ENCODE measurements at places on chromosomes 4 and X.

- no peak for DNase-seq
Observed at GRCh38 chr4:30460818-30461217, 259.4 kb upstream of the PCDH7 start.

DNA sequence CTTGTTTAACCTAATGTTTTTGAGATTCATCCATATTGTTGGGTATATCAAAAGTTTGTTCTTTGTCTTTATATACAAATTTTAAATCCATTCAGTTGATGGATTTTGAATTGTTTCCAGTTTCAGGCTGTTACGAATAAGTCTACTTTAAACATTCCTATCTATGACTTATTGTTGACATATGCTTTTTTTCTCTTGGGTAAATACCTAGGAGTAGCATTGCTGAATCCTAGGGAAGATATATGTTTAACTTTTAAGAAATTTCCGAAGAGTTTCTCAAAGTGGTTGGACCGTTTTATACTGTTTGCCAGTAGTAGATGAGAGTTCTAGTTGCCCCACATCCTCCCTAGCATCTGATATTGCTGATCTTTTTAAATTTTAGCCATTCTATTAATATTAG is 60.9 kb upstream of the IL13RA1 start:
- DNase-seq, result no peak

DNA sequence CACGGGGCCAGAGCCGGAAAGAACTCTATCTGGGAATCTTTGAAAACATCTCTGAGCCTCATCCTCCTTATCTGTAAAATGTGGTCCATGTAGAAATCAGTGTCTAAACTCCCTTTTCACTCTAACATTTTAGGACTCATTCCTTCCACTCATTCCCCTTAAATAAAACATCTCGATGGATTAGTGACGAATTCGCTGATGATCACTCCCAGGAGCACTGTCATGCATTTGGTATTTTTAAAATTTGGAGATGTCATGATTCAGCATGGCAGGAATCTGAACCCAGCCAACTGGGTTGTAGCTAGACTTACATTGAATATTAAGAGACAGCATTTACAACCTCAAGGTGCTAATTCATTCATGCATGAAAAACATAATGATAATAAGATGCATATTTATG is 88.1 kb downstream of the SPANXN3 start:
- DNase-seq, result no peak

- no peak for DNase-seq
Observed at GRCh38 chrX:52574416-52575275, 57.8 kb upstream of the XAGE1B start.

DNA sequence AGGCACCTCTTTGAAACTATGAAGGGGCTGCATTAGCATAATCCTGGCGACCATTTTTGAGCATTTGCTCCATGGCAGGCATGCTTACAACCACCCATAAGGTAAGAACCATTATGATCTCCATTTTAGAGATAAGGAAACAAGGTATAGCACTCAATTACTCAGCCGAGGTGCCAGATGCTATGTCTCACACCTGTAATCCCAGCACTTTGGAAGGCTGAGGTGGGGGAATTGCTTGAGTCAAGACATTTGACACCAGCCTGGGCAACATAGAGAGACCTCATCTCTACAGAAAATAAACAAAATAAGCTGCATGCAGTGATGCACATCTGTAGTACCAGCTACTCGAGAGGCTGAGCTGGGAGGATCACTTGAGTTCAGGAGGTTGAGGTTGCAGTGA is 43.6 kb downstream of the TIGD4 start:
- no peak for DNase-seq

DNA sequence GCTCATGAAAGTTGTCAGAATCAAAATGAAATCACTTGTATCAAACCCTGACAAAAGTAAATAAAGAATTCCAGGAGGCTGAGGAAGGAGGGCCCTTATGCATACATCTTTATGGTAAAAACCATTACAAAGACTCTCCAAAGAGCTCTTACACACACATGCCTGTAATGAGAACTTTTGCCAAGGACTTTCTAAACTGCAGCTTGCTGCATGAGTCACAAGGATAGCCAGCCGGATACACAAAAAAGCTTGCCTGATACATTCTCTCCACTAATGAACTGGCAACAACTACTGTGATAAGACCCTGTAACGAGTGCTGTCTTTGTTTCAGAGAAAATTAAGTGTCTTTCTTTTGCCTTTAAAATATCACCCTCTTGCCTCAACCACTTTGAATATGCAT is 618.1 kb downstream of the PPP4R3C start:
- no peak for DNase-seq

- no peak for DNase-seq
Observed at GRCh38 chrX:115503099-115503498, 57.9 kb upstream of the PLS3 start.

DNA sequence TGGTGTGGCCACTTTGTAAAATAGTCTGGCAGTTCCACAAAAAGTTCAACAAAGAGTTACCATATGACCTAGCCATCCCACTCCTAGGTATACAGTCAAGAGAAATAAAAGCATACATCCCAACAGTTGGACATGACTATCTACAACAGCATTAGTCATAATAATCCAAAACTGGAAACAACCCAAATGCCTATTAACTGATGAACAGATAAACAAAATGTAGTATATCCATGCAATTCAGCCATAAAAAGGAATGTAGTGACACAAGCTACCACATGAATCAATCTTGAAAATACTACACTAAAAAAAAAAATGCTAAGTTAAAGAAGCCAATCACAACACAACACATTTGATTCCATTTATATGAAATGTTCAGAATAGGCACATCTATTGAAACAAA is 16.1 kb downstream of the MED14 start:
- no peak for DNase-seq

GRCh38 chr4:175996206-175996605 is 69.4 kb upstream of the WDR17 start:
- no peak for DNase-seq

DNA sequence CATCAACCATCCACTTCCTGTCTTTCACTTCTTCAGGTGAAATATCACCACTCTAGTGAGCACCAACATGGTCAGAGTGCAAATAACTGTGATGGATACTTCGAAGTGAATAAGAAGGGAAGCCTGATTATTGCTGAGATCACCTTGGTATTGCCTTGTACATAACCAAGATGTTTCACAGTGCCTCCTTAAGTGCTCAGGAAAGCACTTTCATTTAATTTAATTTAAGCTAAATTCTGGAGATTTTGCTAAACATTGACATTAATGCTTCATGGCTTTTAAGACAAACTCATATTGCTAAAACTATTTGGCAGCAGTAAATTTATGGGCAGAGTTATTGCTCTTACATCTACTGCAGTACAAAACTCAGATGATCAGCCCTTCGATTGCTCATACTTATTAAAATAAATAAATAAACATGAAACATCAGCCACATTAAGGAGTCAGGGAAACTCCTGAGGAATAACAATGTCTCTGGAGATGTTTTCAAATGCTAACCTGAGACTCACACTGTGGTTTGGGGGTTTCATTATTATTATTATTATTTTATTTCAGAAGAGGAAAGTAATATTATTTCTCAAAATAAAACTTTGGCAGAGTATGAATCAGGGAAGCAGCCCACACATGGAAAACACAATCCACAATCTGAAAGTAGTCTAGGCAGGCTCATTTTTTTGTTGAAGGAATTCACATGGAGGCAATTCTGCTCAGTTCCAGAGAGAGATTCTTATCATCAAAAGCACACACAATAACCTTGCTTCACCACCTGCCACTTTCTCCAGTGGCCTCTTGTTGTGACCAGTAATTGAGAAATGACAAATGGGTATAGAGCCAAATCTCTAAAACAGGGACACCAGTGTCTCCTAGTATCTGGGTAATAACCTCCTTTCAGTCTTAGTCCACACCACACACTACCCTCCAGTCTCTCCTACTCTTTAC is 344.2 kb downstream of the MAPK10 start:
- no peak for DNase-seq

- no peak for DNase-seq
Observed at GRCh38 chr4:154030746-154031145, 241.9 kb upstream of the SFRP2 start.

DNA sequence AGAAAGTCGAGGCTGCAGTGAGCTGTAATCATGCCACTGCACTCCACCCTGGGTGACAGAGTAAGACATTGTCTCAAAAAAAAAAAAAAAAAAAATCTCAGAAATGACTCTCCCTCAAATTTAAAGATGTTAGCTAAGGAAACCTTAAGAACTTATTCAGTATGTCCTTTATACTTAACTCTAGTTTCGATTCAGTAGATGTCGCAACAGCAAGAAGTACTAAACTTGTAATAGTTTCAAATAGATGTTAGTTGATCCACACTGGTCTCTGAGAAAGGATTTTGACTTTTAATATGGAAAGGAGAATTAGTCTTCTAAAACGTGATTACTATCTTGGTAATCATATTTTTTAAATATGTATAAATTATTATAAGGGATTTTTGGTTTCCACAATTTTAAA is 29.6 kb downstream of the NKX3-2 start:
- DNase-seq, result no peak
